ENCODE measurements at places on chromosomes 3 and 15.

GRCh38 chr3:46289551-46289950 is 47.3 kb downstream of the CCR3 start:
- no peak for DNase-seq

- DNase-seq: no peak
Measured at GRCh38 chr15:33795070-33795469, 173.2 kb upstream of the CHRM5 start.

GRCh38 chr15:63447017-63447676 is 57.2 kb upstream of the USP3 start:
- DNase-seq: no peak

DNA sequence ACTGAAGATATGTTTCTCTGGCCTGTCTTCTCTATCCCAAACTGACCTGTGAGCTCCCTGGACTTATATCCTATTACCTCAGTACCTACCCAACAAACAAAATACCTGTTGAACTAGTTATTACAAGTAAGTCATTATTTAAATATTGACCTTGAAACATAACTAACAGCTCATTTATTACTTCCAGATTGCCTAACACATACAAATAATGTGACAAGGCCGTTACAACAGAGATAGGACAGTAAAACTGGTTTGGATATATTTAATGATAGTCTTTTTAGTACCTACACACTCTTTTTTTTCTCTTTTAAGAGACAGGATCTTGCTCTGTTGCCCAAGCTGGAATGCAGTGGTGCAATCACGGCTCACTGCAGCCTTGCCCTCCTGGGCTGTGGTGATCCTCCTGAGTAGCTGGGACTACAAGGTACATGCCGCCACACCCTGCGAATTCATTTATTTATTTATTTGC is 145.0 kb downstream of the ADAM10 start:
- no peak for DNase-seq

DNA sequence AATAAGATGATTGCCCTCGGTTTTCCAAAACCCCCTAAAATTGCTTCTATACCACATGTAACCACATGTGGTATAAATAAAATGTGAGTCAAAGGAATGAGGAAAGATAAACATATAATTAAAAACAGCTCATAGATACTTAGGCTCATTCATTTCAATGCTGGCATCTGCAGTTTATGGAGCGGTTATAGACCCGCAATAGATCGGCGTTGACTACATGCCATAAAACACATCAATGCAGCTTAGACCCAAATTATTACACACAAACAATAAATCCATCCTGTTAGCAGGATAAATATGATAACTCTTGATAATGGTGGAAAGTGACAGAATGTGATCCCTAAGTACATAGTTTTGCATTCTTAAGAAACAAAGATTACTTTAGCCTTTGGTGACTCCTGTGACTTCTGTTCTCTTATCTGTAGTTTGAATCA is 143.7 kb downstream of the NR2F2 start:
- no peak for DNase-seq

- DNase-seq: peak; percentile 45
Measured at GRCh38 chr3:197466586-197467399, 89.0 kb downstream of the BDH1 start.

DNA sequence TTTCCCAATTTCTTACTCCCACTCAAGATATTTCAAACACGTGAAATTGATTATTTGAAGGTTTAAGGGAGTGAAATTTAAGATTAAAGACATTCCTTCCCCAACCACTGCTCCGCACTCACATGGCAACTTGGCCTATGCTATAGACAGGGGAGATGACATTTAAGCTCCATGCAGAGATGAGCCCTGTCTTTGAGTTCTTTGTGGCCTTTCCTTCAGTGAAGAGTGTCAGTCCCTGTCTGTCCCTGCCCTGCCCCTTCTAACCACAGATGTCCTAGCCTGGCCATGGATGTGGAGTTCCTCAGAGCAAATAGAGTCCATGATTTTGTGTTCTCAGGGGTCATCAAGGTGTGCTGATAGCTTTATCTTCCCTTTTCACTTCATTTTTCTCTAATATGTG is 29.4 kb upstream of the THBS1 start:
- no peak for DNase-seq

DNA sequence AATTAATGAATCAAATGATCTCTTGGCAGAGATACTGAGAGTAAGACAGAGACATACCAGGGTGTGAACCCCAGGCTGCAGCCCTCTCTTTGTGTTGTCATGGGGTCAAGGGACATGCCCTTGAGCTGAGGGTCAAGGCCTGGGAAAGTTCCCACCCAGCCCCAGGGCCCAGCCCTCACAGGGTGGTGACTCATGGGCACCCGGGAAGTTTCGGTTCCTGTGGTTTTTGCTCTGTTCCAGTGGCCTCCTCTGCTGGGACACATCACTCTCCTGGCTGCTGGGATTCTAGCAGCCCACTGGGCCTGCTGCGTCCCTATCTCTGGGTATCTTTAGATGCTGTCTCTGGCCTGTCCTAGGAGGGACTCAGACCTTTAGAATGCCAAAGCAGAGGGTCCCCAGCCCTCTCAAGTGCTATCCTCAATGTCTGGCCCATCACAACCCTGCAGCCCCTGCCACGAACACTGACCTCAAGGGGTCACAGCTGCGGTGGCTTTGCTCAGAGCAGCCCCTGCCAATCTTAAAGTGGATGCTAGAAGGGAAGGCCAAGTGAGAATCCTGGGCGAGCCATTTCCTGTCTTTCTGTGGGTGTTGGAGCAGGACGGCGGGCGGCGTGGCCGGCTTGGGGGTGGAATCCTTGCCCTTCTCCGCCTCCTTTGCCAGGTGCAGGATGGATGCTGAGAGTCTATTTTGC is 148.4 kb upstream of the TLE3 start:
- DNase-seq: peak; percentile 66

- no peak for DNase-seq
Measured at GRCh38 chr3:186646106-186646505, 5.9 kb downstream of the FETUB start.

GRCh38 chr3:86416334-86416733 is 574.6 kb downstream of the VGLL3 start:
- no peak for DNase-seq

- peak; percentile 63 for DNase-seq
Measured at GRCh38 chr15:30001602-30002001, 81.2 kb upstream of the GOLGA8J start.

GRCh38 chr15:29871401-29871800 is 49.1 kb upstream of the TJP1 start:
- DNase-seq: no peak

DNA sequence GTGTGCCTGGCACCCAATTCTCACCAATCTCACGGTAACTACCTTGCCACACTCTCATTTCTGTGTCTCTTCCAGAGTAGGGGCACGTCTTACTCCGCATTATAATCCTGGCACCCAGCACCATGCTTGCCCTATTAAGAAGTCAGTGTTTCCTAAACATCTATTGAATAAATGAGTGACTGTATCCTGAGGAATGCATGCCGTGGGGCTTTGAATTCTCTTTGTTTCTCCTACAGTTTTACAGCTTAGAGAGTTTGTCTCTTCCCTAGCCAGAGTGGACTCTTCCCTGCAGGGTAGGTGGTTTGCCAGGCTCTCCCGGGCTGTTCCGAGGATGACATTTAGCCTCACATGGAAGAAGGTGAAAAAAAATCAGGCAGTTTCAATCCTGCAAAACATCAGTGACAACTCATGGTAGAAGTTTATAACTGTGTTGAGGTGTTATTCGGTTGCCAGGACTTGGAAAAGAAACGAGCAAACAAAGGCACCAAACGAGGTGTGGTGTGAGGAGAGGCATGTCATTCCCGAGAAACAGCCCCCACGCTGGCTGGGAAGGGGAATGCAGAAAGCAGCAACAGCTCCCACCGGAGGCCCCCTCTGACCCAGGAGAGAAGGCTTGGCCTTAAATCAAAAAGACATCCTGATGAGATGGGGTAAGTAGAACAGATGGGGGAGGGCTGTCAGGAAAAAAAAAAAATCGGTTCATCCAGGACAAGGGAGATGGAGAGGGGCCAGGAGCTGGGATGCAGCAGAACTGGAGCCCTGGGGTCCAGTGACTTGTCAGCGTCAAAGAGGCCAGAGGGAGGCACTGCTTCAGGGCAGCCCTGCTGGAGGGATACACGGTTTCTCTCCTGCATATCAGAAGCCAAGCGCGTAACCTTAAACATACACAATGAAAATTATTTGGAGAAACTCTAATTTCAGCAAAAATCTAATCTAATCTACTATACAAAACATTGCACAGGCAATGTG is 168.4 kb upstream of the ARRDC4 start:
- no peak for DNase-seq

DNA sequence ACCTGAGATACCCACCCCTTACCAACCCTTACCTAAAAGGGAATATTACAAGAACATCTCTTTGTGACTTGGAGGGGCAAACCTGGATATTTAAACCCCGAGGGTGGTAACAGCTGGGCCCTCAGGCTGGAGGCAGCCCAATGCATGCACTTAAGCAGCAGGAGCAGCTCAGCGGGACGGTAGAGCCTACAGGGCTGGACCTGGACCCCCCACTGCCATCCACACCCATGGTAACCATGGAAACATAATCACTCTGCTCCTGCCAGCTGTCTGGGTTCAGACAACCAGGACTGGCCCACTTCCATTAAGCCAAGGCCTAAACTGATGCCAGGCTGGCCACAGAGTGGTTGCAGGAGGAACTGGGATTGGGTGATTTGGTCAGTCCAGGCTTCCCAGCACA is 52.8 kb downstream of the ETFA start:
- no peak for DNase-seq

- no peak for DNase-seq
Measured at GRCh38 chr3:188752850-188753249, 418.9 kb upstream of the TPRG1 start.

- no peak for DNase-seq
Measured at GRCh38 chr15:52086011-52086786, 26.4 kb downstream of the BCL2L10 start.

DNA sequence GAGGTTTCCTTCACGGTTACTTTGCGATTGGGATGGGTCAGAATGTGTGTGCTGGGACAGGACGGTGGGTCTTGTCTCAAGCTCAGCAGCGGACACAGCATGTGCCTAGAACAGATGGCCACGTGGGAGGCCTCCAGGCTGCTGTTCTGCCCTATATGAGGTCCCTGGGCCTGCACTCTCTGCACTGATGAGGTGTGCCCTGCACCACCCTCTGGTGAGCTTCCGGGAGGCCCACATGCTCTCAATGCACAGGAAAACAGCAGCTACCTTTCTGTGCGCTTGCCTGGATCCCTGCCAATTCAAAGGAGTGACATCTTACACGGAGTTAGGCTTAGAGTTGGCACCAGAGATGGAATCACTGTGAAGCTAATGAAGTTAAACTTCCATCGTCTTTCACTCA is 59.8 kb downstream of the BOC start:
- no peak for DNase-seq

DNA sequence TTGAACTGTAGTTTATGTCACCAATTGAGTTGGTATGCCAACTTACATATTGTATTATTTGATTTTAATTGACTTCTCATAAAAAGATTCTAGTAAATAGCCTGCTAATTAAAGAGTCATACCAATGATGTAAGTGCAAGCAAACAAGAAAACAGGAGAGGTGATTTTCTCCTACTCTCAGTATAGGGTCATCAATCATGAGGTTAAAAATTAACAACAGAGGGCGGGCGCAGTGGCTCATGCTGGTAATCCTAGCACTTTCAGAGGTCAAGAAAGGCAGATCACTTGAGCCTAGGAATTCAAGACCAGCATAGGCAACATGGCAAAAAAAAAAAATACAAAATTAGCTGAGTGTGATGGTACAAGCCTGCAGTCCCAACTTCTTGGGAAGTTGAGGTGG is 108.7 kb downstream of the MYO9A start:
- DNase-seq: no peak

DNA sequence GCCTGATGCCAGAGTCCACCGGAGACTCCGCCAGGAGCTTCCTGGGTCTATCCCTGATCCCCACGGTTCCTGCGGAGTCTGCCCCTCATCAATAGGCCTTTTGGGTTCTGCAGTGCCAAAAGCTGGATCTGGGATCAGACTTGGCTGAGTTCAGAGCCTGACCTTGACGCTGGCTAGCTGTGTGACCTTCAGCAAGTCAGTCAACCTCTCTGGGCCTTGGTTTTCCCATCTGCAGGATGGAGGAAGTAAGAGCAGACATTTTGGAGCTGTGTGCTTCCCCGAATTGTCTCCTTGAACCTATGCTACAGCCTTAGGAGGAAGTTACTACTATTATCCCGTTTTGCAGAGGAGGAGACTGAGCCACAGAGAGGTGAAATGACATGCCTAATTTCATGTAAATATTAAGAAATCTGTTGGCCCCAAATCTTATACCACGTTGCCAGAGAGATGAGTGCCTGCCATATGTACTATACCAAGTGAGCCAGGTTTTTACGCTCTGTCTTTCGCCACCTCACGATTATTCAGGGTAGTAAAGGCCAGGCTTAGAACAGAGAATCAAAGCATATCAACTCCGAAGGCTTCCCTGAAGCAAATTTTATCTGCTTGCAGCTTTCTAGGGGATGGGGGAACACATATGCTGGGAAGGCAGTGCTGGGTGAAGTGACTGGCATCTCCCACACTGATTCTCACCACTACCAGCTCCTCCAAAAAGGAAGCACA is 112.5 kb downstream of the SRGAP3 start:
- DNase-seq: no peak

DNA sequence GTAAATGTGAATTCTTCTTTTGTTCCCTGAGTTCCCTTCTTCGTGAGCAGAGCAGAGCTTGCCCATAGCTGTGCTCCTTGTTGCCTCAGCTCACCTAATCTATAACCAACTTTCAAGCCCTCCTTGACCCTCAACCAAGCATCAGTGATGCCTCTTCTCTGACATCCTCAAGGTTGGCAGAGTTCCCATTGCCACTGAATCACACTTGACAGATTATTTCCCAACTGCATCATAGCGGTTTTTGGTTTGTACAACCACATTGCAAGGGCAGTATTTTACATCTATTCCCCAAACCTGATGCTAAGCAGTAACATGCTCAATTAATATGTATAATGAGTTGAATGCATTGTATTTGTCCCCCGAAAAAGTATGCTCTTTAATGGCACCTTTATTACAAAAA is 133.0 kb upstream of the SNTN start:
- no peak for DNase-seq

DNA sequence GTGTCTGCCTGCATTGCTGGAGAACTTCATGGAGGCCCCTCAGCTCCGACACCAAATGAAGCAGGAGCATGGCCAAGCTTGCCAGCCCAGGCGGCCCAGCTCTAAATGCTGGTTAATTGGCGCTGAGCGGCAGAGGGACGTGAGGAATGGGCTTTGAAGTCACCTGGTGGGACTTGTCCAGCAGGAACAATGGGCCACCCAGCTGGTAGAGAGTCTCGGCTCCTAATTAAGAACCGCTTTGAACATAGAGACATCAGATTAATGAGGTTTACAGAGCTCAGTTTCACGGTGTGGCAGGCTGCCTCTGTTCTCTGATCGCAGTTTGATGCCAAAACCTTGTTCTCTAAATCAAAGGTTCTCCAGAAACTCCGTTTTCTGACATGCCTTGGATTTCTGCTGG is 77.5 kb upstream of the LINGO1 start:
- DNase-seq: no peak

DNA sequence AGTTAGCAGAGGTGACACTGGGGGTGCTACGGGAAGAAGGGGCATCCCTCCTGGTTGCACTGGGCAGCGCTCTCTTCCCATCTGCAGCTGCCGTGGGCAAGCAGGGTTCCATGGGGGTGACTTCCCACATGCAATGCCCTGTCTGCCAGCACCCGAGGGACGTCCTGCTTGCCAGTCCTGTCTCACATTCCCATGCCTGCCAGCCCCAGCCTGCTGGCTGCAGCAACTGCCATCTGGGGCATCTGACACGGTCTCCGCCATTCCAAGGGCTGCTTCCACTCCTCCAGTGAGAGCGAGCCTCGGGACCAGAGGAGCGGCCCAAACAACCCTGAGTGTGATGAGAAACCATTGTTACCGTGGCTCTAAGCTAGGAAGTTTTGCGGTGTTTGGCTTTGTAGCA is 45.4 kb upstream of the RPL32 start:
- no peak for DNase-seq

- peak; percentile 65 for DNase-seq
Measured at GRCh38 chr3:55486857-55487380, at the start of gene WNT5A. Gene WNT5A, minus strand, starts transcription at chr3:55487306. Its CDS starts 321 bp downstream, at chr3:55486985.

All from sciatic nerve (tissue), 2 donors.